ENCODE measurements at places on chromosomes 12 and 14.

DNA sequence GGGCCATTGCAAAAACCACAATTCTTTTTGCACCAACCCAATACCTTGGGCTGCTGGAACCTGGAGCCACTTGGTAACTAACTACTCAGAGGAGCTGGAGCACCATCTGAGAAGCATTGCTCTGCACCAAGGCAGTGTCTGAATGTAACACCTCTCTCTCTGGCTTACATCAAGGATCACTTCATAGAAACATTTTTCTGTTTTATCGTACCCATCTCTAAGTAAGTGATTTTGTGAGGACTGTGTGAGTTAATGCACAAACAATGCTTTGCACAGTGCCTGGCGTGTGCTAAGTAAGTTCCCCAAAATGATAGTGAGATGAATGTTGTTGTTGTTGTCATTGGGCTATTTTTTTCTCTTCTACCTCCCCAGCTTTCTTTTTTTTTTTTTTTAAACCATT, 111.4 kb downstream of the ADCK1 start:
- no peak for DNase-seq

- no peak for DNase-seq
Observed at GRCh38 chr12:40892528-40892927, 200.3 kb downstream of the CNTN1 start.

DNA sequence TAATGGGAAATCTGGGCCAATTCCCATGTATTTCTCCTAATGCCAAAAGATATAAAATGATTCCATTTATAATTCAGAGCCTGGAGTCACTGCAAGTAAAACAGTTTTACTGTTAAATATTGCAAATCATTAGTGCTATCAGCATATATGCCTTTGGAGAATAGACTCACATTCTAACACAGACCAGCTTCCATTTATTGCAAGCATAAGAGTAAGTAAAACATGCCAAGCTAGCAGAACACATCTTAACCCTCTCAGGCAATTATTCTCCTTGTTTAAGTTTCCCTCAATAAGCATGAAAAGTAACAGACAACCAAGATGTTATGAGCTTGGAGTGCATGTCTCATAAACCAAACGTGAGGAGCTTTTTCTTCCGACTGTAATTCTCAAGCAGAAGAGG, 173.9 kb upstream of the GRIP1 start:
- no peak for DNase-seq

- DNase-seq, result no peak
Observed at GRCh38 chr12:120814203-120814902, 88.7 kb downstream of the ACADS start.

- DNase-seq, result no peak
Observed at GRCh38 chr14:53183056-53183455, 29.9 kb upstream of the DDHD1 start.

DNA sequence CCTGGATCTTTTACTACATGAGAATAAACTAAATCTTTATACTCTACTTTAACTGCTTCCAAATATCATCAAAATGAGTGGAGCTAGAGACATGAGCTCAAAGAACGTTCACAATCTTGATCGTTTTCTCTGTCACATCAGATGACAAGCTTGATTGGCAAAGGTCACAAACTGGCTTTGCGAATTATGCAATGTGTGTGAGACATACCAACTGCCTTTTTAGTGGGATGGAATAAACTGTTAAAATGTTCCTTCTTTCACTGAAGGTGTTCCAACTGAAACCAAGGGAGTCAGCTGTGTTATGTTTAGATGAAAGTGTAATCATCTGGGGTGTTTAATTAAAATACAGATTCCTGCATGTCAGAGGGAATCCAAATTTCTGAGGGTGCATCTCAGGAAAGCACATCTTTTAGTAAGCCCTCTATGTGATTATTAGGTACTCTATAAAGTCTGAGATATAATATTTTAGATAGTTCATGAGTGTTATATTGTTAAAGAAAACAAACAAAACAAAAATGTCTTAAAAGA, 21.9 kb downstream of the KITLG start:
- no peak for DNase-seq

GRCh38 chr12:130164936-130165335, 2.7 kb downstream of the FZD10 start:
- no peak for DNase-seq

GRCh38 chr12:6827982-6828780, at the start of gene P3H3:
TSS of gene P3H3 (plus strand) at chr12:6828407. CDS start at chr12:6828441, 34 bp downstream.
- no peak for DNase-seq

DNA sequence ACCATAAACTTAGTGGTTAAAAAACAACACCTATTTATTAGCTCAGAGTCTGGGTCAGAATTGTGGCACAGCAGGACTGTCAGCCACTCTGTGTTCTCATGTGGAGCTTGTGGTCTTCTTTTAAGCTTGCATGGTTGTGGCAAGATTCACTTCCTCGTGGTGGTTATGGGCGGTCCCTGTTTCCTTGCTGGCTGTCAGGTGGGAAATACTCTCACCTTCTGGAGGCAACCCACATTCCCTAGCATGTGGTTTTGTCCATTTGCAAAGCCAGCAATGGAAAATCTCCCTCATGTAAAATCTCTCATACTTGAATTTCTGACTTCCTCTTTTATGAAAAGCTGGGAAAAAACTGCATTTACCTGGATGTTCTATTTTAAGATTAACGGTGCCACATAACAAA, 229.8 kb downstream of the ALX1 start:
- no peak for DNase-seq

- no peak for DNase-seq
Observed at GRCh38 chr14:51750542-51750941, 98.8 kb downstream of the FRMD6 start.

DNA sequence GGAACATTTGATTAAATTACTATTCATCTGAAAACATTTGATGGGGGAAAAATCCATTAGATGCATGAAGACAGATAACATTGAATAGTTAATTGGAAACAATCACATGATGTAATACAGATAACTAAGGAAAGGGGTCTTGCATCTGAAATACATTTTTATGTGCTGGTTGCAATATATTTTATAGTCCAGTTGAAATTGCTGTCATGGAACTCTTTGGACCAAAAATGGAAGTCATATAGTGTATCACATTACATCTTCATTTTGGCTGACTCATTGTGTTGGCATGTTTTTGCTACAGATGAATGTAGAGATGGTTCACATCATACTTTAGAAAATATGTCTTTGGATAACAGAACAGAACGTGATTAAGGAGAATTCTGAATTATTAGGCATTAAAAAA, 43.0 kb upstream of the GNPNAT1 start:
- DNase-seq, result no peak

DNA sequence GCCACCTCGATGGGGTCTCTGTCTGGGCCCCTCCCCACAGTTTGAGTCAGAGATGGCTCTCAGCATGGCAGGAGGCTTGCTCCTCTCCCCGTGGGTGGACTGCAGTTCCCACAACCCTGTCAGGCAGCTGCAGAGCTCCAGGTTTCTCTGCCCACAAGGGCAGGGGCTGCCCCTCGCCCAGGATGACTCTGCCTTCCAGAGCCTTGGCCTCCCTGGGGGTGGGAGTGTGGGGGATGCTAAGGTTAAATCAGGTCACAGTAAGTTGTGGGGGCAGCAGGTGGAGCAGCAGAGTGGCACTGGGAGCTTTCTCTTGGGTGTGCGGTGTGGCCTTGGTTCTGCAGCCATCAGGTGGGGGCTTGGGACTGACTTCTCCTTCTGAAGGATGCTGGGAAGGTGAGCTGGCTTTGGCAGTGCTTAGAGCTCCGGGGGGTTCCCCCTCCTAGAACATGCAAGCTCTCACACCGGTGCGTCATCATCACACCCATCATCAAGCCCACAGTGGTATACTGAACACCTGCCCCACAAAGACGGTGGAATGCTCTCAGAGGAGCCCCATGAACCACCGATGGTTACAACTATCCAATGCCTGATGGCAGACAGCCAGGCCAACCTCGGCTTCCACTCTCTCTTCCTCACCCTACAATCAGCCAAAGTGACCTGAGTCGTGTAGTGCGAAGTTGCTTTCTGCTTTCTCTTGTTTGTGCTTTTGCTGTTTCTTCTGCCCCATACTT, 39.7 kb downstream of the ERH start:
- DNase-seq, result no peak

DNA sequence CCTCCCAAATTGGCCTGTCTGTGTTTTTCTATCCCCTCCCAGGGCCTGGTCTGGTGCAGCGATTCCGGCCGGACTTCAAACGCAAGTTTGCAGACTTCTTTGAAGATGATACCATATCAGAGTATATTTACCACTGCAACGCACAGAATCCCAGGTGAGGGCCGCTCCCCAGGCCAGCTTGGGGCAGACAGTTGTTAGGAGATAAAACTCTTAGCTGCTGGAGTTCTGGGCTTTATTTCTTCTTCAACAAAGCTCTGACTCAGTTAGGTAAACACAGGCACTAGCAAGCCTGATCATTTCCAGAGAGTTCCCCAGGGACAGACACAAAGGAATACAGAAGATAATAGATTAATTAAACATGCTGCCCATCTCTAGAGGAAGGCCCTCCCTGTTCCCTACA, 8.3 kb downstream of the ABHD4 start:
- DNase-seq, result no peak

- DNase-seq, result no peak
Observed at GRCh38 chr14:63413009-63413408, 94.3 kb upstream of the GPHB5 start.

DNA sequence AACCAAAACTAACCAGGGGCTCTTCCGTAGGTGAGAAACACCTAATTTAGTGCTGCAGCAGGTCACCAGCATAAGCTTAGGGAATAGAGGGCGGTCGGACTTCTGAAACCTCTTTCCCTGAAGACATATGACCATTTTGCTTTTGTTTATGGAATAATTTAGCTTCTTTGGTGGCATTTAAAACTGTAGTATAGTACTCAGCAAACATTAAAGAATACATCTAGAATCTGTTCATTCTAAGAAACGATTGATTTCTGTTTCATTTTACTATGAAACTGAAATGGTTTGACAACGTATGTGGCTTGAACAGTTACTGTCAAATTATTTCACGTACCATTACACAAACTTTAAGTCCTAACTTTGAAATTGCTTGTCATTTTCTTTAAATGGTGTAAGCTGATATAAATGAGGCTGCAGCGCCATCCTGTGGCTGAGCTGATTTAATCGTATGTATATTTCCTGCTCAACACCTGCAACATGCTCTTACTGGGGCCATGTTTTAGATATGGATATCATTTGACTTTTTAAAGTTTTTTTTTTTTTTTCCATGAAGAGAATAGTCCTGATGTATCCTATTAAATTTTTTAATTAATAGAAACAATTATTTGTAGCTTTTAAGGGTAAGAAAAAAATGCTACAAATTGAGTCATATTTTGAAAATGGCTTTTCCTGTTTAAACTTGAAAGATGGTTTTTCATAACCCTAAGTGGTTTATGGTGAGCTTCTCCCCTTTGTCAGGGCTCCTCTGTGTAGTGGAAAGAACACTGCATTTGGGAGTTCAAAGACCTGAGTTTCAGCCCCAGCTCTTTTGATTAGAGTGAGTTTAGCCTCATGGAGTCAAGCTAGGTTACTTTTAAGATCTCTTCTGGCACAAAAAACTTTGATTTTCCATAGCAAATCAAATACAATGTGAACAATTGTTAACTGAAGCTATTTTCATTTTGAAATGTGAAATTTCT, 27.4 kb downstream of the CFAP54 start:
- peak; percentile 73 for DNase-seq

GRCh38 chr12:108305991-108306501, 33.1 kb downstream of the CMKLR1 start:
- no peak for DNase-seq

DNA sequence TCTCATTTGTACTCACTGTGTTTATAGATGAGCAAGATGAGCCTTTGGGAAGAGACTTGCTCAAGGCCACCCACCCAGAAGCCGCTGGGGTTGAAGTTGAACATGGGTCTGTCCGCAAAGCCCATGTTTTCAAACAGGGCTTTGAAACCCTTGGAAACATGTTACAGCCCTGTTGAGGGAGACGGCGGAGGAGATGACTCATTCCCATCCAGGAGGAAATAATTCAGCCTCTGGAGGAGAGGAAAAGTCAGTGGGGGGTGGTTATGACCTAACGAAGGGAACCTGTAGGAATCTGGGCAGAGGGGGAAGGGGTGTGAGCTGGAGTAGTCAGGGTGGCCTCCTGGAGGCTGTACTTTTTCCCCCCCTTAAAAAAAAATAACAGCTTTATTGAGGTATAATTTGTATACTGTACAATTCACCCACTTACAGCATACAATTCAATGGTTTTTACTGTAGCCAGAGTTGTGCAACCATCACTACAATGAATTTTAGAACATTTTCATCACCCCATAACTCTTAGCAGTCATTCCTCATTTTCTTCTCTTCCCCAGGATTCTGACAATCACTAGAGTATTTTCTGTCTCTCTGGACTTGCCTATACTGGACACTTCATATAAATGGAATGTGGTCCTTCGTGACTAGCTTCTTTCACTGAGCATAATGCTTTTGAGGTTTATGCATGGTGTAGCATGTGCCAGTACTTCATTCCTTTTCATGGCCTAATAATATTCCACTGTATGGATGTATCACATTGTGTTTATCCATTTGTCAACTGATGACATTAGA, 1.9 kb upstream of the RIN3 start:
- DNase-seq, result no peak

GRCh38 chr14:103735815-103736545, 20.4 kb downstream of the ZFYVE21 start:
- no peak for DNase-seq

- DNase-seq, result no peak
Observed at GRCh38 chr12:65275627-65276026, 2.9 kb upstream of the MSRB3 start.

GRCh38 chr14:33009673-33010072, 71.0 kb downstream of the NPAS3 start:
- no peak for DNase-seq

GRCh38 chr12:124504273-124505000, 63.0 kb downstream of the NCOR2 start:
- DNase-seq, result no peak

DNA sequence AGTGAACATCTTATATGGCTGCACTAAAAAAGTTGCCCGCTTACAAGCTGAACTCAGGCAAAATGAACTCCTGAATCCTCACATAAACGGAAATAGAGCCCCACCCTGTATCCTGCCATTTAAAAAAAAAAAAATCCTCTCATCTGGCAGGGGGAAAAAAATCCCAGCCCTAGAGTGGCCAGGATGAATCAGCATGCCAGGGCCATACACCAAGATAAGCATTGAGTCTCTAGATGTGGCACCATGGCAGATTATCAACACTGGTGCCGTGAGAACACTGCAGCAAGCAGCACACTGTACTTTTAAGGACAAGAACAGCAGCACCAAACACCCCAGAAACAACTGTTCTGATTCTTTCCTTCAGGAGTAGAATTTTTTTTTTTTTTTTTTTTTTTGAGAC, 65.5 kb downstream of the RASSF3 start:
- no peak for DNase-seq

GRCh38 chr14:90088176-90088575, 26.4 kb downstream of the KCNK13 start:
- DNase-seq, result no peak

DNA sequence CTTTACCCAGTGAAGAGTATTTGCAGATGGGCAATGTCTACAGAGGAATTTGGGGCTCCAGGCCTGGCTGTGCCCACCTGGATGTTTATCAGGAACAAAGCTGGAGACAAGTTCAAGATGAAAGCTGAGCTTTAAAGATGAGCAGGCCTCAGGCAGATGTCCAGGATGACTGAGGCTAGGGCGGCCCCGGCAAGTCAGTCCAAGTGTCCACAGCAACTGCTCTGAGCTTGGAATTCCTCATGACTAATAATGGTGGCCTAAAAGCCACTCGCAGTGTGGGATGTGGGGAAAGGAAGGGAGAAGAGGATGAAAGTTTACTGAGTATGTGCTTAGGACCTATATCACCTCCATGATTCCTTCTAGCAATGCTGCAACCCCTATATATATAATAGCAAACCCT, 128.2 kb upstream of the NOS1 start:
- DNase-seq, result no peak

- DNase-seq, result no peak
Observed at GRCh38 chr12:52660934-52661499, 9.0 kb upstream of the KRT2 start.

GRCh38 chr12:230925-231671, 17.1 kb upstream of the SLC6A12 start:
- no peak for DNase-seq
